ENCODE measurements at places on chromosomes 5 and 9. TPM values are rescaled to one million over a fixed set of nuclear protein-coding genes. Genes with fewer than 3 reads are reported as not detected.
A peak's percentile ranks its signal among the peaks of the same experiment; 100 is the strongest.

KCTD16 gene
- 0.08 TPM for total RNA-seq

LCN9 gene
- not detected for total RNA-seq

PRRC1 gene
- 19.6 TPM for total RNA-seq

OLFML2A gene
- total RNA-seq = 41.1 TPM

- no peak overlapping the region for H3K4me3 ChIP-seq
- H3K27ac ChIP-seq = no peak overlapping the region
- DNase-seq = no peak
- peaks cover 29% of the 10 kb centered on the region for H3K4me1 ChIP-seq
- H3K27me3 ChIP-seq = no peaks in the 10 kb centered on the region
These were observed 160.6 kb downstream of the ZDHHC21 start for GRCh38 chr9:14532456-14533115.

DNA sequence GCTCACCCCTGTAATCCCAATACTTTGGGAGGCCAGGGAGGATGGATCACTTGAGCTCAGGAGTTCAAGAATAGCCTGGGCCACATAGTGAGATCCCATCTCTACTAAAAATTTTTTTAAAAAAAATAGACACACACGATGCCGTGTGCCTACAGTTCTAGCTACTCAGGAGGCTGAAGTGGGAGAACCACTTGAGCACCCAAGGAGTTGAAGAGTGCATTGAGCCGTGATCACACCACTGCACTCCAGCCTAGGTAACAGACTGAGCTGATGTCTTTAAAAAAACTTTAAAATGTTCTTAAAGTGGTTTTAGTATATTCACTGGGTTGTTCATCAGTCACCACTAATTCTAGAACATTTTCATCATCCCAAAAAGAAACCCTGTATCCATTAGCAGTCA, 51.9 kb upstream of the RNF38 start:
- H3K27me3 ChIP-seq = no peaks in the 10 kb centered on the region
- no peak for DNase-seq
- no peak overlapping the region for H3K4me3 ChIP-seq
- H3K27ac ChIP-seq = no peak overlapping the region

GRCh38 chr9:87610200-87611155, 112.8 kb downstream of the DAPK1 start:
- no peak overlapping the region for H3K4me3 ChIP-seq
- H3K36me3 ChIP-seq = no peaks in the 10 kb centered on the region
- peak overlapping the region; percentile 61 for H3K27ac ChIP-seq
- H3K4me1 ChIP-seq = peaks cover 18% of the 10 kb centered on the region
- no peaks in the 10 kb centered on the region for H3K27me3 ChIP-seq
- DNase-seq = no peak

- H3K4me1 ChIP-seq = no peaks in the 10 kb centered on the region
- no peaks in the 10 kb centered on the region for H3K27me3 ChIP-seq
- no peak for DNase-seq
These were observed 19.5 kb upstream of the SERINC5 start for GRCh38 chr5:80275347-80275746.

- H3K36me3 ChIP-seq = no peaks in the 10 kb centered on the region
- no peaks in the 10 kb centered on the region for H3K4me1 ChIP-seq
- H3K27me3 ChIP-seq = peaks cover 11% of the 10 kb centered on the region
These were observed 36.0 kb downstream of the DOCK8 start for GRCh38 chr9:250625-251024.

DNA sequence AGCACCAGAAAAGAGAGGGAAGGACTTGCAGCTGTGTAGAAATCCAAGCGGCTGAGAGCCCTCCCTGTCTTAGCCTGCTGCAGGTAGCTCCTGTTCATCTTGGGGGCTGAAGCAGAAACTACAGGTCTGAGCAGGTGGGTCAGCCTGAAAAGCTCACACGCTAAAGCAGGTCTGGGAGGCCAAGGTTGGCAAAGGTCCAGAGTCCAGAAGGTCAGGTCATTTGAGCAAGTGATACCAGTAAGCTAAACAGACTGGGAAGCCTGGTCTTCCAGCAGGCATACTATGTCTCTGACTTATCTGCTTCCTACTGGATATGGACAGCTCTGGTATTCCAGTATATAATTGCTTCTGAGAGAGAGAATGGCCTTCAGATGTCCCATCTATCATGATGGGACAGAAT, 26.2 kb downstream of the PTCD2 start:
- H3K36me3 ChIP-seq = peaks cover 43% of the 10 kb centered on the region
- no peak overlapping the region for H3K27ac ChIP-seq
- no peaks in the 10 kb centered on the region for H3K27me3 ChIP-seq
- H3K4me3 ChIP-seq = no peak overlapping the region
- no peaks in the 10 kb centered on the region for H3K4me1 ChIP-seq

DNA sequence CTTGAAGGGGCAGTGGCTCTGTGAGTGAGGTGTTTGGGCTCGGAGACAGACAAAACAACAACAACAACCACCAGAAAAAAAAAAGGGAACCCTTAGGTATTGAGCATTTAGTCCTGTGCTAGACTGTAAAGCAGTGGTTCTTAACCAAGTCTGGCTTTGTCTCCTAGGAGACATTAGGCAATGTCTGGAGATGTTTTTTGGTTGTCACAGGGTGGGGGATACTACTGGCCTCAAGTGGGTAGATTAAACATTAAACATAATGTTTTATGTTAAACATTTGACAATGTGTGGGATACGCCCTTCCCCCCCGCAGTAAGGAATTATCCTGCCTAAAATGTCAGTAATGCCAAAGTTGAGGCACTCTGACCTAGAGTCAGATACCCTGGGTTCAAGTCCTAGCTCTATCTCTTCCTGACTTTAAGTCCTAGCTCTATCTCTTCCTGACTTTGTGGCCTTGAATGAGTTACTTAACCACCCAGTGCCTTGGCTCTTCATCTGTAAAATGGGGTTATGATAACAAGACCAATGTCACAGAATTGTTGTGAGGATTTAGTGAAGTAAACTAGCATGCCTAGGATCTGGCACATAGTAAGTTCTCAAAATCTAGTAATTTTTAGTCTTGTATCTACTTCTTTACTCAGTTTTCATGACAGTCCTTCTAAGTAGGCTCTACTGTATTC, 1.8 kb downstream of the TRIM32 start:
- no peaks in the 10 kb centered on the region for H3K27me3 ChIP-seq
- peaks cover 77% of the 10 kb centered on the region for H3K4me1 ChIP-seq
- no peak for DNase-seq
- H3K4me3 ChIP-seq = peak overlapping the region; percentile 84
- no peak overlapping the region for H3K27ac ChIP-seq
- H3K36me3 ChIP-seq = no peaks in the 10 kb centered on the region

- no peak for DNase-seq
- no peak overlapping the region for H3K27ac ChIP-seq
- H3K4me3 ChIP-seq = no peak overlapping the region
- H3K36me3 ChIP-seq = no peaks in the 10 kb centered on the region
These were observed 12.4 kb upstream of the CRB2 start for GRCh38 chr9:123343443-123344191.

DNA sequence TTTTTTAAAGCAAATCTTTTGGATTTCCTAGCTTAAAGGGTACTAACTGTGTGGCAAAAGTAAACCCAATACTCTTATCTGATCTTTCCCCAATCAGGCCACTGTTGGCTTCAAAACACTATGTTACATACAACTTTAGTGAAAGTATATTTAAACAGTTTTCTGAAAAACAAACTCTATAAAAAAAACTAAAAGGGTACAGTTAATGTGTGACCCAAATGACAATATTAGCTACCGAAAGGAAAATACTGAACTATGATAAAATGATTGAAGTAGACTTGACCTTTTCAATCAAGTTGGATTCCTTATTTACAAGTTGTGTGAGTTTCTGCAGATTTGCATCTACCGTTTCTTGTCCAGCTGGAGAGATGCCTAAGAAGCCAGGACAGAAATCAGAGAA, 5.8 kb downstream of the MTX3 start:
- no peak for DNase-seq
- H3K4me1 ChIP-seq = peaks cover 8% of the 10 kb centered on the region
- no peak overlapping the region for H3K27ac ChIP-seq
- peaks cover 88% of the 10 kb centered on the region for H3K36me3 ChIP-seq
- H3K4me3 ChIP-seq = no peak overlapping the region
